Left cardiac atrium (tissue), 4 donors: ENCODE measurements at places on chromosomes 16 and 17. TPM values are rescaled to one million over a fixed set of nuclear protein-coding genes. Genes with fewer than 3 reads are reported as not detected.

ADAMTS18 gene
- total RNA-seq: 0.18 TPM

ACLY gene
- total RNA-seq: 58.7 TPM

DCAF7 gene
- total RNA-seq: 49.5 TPM

KRT39 gene
- total RNA-seq: not detected

CDR2L gene
- total RNA-seq: 13.8 TPM

CIBAR2 gene
- total RNA-seq: not detected

GPR142 gene
- not detected for total RNA-seq

MYL11 gene
- total RNA-seq: not detected

CDH1 gene
- total RNA-seq: 0.16 TPM

GRCh38 chr17:78879635-78880186 lies 23.3 kb downstream of the CEP295NL start:
- peak; percentile 85 for DNase-seq

GRCh38 chr16:85321509-85322271 lies 209.4 kb upstream of the CIBAR2 start:
- DNase-seq: peak; percentile 98

- no peak for DNase-seq
These were observed 55.9 kb downstream of the MYOCD start for GRCh38 chr17:12721581-12721980.

DNA sequence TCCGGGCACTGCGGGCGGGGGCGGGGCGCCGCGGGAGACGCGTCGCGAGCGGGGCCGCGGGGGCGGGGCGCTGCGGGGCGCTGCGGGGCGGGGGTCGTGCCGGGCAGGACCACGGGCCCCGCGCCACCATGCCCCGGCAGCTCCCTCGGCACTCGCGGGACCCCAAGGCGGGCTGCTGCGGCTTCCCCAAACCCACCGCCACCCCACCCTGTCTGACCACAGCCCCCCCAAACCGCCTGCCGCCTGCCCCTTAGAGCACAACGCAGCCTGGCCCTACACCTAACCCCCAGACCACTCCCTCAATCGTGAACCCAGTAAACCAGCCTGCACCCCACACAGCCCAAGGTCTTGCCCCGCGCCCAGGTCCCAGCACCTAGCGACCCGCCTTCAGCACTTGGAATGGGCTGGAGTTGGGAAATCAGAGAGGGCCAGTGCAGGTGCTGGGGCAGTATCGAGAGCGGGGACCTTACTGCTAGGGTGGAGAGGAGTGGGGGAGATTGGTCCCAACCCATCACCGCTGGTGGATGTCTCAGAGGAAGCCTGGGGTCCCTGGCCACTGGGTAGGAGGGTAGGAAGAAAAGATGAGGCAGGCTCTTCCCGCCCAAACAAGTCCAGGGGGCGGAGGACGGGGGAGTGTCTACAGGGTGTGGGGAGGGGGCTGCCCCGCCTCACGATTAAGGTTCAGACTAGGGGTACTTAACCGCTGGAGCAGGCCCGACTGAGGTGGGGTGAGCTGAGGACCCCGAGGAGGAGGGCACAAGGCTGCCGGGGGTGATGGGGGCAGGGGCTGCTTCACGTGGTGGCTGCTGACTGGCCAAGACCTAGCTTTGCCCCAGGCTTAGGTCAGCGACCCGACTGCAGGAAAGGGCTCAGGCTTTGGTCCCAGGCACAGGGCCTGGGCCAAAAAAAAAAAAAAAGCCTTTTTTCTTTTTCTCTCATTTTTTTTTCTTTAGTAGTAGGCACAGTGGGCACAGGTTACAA lies 539 bp upstream of the VAMP2 start:
- DNase-seq: no peak

- no peak for DNase-seq
These were observed 7.3 kb downstream of the TMEM106A start for GRCh38 chr17:43219001-43219400.

GRCh38 chr16:85584819-85585282 lies 28.3 kb upstream of the GSE1 start:
- no peak for DNase-seq

- DNase-seq: no peak
These were observed at the start of gene ERN2 for GRCh38 chr16:23712976-23713375. TSS of gene ERN2 (minus strand) at chr16:23713222. CDS start at chr16:23713187, 35 bp downstream.

GRCh38 chr17:1620486-1620885 lies 8.1 kb downstream of the SLC43A2 start:
- no peak for DNase-seq

- no peak for DNase-seq
These were observed 71.0 kb downstream of the NDE1 start for GRCh38 chr16:15721018-15721417.

DNA sequence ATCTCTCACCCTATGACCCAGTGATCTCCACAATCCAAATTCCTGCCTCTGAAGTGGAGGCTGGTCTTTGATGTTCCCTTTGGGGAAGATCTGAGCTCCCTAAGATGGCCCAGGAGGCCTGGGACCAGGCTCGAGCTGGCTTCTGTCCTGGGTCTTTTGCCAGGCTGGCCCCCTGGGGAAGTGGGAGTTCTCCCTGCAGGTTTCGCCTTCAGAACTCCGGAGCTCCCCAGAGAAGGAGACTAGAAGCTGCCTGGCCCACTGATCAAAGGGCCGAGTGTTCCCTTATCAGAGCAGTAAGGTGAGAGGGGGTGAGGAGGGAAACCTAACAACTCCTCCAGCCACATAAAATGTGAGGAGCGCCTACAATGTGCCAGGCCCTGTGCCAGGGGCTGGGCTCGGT lies 147.1 kb downstream of the IRF8 start:
- DNase-seq: no peak

DNA sequence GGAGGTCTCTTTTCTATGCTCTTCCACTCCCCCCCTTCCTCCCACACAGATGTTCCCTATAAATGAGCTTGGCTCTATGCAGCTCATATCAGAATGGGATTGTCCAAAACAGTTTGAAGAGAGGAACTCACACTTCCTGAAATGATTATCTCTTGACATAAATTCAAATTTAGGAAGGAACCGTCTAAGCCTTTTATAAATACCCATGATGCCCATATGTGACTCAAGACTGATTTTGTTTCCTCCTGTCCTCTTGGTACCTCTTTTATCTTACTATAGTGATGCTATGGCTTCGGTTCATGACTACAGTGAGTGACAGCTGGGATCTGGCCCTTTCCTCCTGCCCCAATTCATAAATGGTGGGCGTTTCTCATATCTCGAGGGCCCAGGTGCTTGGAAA lies 16.6 kb upstream of the TERF2 start:
- DNase-seq: no peak

DNA sequence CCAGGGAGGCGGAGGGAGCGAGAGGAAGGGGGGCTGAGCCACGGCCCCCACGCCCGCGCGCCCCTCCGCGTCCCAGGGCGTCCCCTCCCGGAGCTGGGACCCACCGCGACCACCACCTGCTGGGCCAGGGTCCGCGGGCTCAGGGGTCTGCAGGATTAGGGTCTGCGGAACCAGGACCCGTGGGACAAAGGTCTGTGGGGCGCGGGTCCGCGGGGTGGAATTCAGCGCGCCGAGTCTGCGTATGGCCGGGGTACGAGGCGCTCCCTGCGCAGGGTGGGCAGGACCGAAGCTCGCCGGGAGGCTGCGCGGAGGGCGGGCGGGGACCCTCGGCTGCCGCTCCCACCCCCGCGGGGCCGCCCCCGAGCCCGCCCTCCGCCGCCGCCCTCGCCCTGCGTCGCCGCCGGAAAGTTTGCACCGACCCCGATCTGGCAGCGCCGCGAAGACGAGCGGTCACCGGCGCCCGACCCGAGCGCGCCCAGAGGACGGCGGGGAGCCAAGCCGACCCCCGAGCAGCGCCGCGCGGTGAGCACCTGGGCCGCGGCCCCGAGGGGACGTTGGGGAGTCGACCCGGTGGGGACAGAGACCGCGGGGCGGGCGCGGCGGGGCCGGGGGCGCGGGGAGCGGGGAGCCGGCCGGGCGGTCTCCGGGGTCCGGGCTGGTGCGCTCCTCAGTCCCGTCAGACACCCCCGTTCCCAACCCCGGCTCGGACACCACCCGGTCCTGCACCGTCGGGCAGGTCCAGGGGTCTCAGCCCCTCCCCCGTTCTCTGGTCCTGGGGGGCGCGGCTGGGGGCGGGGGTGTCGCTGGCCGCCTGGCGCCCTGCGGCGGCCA lies at the start of gene GCGR:
Gene GCGR (plus strand): TSS at position 423 of the 831 bp plus-strand sequence. CDS start 4,869 bp downstream, outside the sequence.
- DNase-seq: no peak

GRCh38 chr16:53768593-53768992 lies 64.6 kb downstream of the FTO start:
- no peak for DNase-seq

DNA sequence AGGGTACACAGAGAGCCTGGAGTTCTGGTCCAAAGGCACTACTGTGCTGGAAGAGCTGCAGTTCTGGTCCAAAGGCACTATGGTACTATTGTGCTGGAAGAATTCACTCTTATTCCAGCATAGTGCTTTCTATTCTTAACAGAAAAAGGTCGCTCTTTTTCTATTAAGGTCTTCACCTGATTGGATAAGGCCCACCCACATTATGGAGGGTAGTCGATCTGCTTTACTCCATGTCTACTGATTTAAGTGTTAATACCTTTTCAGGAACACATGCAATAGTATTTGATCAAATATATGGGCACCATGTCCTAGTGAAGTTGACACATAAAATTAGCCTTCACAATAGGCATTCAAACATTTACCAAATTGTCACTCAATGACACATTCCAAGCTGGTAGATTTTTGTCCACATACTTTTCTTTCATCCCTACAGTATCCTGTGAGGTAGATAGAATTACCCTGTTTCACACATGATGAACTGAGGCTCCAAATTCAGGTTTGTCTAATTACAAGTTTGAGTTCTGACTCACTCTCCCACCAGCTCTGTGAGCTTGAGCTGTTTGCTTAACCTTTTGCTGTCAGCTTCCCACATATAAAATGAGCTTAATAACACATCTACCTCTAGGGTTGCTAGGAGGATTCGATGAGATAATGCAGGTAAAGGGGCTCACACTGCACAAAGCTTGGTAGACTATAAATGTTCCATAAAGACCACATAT lies 129.9 kb downstream of the AIPL1 start:
- no peak for DNase-seq

DNA sequence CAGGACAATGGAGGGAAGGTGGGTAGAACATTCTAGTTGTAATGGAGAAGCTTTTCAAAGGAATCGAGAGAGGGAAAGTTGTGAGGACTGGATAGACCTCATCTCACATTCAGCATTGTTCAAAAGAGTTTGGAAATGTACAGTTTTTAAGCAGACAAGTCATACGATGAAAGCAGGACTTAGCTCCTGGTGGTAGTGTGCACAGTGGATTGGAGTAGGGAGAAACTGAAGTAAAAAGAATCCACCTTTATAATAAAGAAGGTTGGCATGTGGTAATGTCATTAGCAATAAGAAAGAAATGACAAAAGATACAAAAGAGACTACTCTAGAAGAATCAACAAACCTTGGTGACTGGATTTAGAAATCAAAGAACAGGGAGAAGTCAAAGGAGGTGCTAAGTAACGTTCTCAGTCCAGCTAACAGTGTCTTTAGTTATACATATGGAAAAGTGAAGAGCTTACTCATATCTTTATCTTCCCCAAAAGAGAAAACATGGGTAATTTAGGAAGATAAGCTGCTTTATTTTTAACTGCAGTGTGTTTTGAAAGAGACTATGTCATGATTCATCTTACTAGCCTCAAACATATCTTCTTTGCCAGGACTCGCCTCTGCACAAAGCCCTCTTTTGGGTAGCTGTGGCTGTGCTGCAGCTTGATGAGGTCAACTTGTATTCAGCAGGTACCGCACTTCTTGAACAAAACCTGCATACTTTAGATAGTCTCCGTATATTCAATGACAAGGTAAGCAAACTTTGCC lies 18.7 kb upstream of the EVI2A start:
- no peak for DNase-seq

DNA sequence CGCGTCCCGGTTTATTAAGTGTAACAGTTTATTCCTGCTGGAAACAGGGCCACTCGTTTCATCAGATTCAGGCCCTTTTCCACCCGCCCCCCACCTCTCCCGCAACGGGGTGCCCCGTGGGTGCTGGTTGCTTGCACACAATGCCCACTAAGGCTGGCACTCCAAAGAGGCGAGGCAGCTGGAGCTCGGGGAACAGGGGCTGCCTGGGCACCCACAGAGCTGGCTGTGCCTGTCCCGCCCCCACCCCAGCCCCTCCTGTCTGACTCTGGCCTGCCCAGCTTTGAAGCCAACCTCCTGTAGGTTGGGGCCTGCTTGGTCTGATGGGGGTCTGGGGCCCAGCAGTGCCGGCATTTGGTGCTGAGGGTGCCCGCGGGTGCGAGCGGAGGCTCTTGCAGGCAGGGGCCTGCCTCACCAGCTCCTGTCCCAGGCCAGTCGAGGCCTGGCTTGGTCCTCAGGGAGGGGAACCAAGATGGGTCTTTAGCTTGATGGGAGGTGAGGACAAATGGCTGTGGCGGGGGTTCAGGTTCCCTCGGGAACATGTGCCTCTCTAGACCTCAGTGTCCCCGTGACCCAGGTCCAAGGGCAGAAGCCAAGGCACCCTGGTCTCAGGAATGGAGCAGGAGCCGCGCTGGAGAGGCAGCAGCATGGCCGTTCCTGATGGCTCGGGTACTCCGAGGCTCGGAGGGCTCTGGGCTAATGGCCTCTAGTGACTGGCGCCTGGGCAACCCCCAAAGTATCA lies 20.1 kb downstream of the MYBBP1A start:
- DNase-seq: no peak

GRCh38 chr17:61211236-61211635 lies 188.4 kb upstream of the TBX2 start:
- no peak for DNase-seq

DNA sequence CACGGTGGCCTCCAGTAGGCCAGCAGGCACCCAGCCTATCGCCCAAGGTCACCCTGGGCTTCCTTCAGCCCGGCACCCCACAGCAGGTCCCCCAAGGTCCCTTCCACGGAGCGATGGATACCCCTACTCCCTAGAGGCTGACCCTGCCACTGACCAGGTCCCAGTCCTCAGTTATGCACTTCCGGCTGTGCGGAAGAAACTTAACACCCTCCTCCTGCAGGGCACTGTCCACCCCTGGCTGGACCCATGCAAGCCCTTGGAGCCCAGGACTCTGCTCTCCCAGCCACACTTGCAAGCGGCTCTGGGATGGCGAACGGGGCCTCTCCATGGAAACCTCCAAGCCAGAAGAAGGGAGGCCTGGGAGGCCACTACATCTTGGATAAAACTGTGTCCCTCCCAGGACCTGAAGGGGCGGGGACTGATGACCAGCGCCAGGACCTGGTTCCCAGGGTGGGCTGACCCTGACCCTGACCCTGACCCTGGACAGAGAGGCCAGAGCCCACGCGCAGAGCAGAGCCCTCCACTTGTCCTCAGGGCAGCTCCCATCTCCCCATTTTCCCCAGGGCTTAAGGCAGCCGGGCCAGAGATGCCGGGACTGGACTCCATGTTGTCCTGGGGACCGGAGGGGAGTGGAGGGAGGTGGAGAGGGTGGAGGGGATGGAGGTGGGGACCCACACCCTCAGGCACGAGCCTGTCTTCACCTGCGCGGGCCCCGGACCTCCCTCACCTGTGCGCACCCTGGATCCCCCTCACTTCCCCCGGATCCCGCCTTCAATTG lies 734 bp downstream of the CEP131 start:
- no peak for DNase-seq

- no peak for DNase-seq
These were observed 13.0 kb downstream of the SKAP1 start for GRCh38 chr17:48416971-48417370.
